Right renal cortex interstitium (tissue), 3 donors: ENCODE measurements at places on chromosomes 16 and 17. TPM values are rescaled to one million over a fixed set of nuclear protein-coding genes. Genes with fewer than 3 reads are reported as not detected.

ABCA9 gene
- 1.9 TPM for polyA plus RNA-seq

C16orf46 gene
- polyA plus RNA-seq: 1.6 TPM

DPEP3 gene
- 0.06 TPM for polyA plus RNA-seq

TAT gene
- polyA plus RNA-seq: 0.04 TPM

CCDC154 gene
- polyA plus RNA-seq: 1.0 TPM

RRN3 gene
- 43.6 TPM for polyA plus RNA-seq

FBXO39 gene
- polyA plus RNA-seq: 0.14 TPM

ZNF469 gene
- 1.0 TPM for polyA plus RNA-seq

NDRG4 gene
- polyA plus RNA-seq: 7.8 TPM

NHLRC4 gene
- 6.4 TPM for polyA plus RNA-seq

GCGR gene
- polyA plus RNA-seq: 8.3 TPM

TBC1D3C gene
- polyA plus RNA-seq: not detected

CBX8 gene
- 10.3 TPM for polyA plus RNA-seq

ABCA10 gene
- polyA plus RNA-seq: 1.5 TPM

HID1 gene
- polyA plus RNA-seq: 13.1 TPM

HP gene
- 0.51 TPM for polyA plus RNA-seq

CRYM gene
- 9.8 TPM for polyA plus RNA-seq

SULT1A4 gene
- polyA plus RNA-seq: 18.8 TPM

PKMYT1 gene
- 11.4 TPM for polyA plus RNA-seq

PMP22 gene
- 60.4 TPM for polyA plus RNA-seq

CSH2 gene
- 2.2 TPM for polyA plus RNA-seq

SCIMP gene
- polyA plus RNA-seq: 1.1 TPM

CAMTA2 gene
- 18.9 TPM for polyA plus RNA-seq

FBXW10 gene
- polyA plus RNA-seq: 0.58 TPM
